Stimulated activated CD8-positive, alpha-beta memory T cell treated with anti-CD3 and anti-CD28 coated beads, Interleukin-4, amount 100 ng/mL, for 1 hour (primary cell): ENCODE measurements at places on chromosomes 1 and 21.

DNA sequence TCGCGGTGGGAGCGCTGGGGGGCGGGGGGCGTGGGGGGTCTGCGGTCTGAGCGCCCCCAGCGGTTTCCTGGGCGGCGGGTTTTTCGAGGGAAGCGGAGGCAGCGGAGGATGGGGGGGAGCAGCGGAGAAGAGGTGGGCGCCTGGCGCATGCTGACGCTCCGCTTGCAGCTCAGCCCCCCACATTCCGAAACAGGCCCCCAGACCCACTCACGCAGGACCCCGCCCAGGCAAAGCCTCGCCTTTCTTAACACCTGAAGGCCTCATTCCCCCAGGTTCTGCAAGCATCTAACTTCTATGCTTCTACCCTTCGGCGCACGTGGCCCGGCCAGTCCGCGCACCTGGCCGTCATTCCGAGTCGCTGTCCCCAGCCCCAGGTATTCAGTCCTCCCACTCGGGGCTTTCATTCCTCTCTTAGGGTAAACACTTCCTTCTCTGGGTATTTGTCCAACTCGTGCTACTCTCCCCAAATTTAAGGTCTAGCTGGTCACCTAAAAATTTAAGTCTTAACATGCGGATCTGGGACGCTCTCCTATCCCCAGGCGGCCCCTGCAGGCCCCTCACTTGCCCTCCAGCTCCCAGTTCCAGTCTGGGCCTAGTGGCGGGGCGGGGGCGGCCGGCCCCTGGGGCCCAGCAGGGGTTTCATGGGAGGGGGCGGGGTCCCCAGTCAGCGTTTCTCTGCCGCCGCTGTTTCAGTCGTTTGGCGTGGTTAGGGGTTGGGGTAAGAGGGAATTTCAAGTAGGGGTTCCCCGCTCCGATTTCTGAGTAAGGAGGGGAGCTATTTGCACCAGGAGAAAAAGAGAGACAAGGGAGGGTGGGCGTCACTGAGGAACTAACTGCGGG lies 2.8 kb upstream of the ZBTB7B start:
- DNase-seq = no peak

DNA sequence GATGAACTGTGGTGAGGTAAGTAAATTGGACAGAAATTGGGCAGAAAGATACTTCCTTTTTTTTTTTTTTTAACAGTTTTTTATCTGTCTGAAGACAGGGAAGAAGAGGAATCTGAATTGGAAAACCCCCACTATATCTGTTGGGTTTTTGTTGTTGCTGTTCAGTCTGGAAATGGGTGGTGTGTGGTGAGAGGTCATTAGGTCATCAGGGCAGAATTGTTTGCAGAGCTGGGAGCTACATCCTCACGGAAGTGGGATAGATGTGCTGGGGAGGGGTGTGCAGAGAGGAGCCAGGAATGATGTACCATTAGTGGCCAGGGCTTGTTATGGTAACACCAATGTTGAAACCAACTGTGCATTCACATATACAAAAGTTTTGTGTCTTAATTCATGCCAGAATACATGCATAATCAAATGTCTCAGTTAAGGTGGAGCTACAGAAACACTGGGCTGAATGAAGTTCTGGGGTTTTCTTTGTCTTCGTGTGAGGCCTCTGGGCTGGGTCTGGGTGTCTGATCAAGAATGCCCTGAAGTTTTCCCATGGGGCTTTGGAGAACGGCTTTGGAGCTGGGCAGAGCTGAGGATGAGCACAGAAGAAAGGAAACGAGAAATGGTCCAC lies 12.4 kb downstream of the USP25 start:
- no peak for DNase-seq

DNA sequence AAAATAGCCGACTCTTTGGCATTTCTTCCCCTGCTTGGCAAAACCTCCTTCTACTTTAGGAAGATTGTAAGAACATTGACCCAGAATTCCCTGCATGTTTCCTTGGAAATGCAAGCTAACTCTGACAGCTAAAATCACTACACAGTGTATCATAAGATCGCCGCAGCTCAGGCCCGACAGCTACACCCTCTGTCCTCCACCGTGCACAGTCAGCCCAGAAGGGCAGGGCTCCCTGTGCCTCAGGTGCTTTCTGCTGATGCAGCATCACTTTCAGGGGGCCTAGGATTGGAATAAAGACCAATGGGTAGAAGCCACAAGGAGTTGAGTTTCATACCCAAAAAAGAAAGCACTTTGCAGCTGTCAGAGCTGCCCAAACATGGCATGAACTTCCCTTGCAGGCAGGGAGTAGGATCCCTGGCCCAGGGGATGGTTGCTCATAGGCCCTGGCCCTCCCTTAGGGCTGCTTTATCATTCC lies 145.3 kb downstream of the SEC16B start:
- no peak for DNase-seq

DNA sequence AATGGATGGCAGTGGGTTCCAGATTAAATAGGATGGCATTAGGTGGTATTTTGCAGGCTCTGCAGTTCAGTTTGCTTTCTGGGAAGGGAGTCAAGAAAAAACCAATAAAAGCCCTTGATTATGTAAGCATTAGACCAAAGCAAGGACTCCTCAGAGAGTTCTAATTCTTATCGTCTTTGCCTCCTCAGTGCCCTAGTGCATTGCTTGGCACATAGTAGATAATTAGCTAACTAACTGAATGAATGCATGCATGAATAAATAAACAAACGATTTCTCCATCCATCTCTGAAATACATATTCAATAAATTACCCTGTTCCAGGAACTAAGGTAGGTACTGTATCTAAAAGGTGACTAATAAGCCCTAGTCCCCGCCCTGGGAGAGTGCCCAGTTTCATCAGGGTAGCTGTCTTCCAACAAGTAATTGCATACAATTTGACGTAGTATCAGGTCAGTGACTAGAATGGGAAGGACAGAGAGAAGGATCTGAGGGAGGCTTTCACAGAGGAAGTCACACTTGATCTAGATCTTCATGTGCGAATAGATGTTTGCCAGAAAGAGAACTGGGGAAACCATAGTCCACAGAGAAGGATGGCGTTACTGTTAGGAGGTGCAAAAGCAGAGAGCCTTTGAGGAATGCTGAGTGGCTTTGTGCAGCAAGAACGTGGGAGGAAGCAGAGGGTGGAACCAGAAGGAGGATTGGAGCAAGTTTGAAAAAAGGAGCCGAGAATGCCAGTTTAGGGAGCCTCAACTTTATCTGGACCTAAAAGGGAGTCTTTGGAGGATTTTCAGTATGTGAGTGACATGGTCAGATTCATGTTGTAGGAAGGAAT lies 111.4 kb downstream of the TBX19 start:
- DNase-seq = no peak

DNA sequence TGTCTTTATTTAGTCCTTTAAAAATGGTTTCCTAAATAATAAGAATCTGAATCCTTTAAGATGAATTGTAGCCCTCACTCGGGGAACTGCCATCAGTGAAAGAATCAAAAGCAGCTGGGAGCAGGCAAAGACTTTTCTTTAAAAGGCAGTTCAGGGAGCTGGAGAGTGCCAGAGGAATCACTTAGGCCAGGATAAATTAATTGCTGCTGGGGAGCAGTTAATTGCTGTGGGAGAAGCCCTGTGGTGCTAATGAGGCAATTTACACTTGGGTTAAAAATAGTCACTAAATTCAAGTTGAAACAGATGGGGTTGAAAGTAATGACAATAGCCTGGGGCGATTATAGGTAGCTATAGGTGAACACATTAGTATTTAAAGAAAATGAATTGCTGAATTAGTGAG lies 38.7 kb upstream of the COL24A1 start:
- DNase-seq = no peak
